Endodermal cell (in vitro differentiated cells): ENCODE measurements at places on chromosomes 4 and X.

DNA sequence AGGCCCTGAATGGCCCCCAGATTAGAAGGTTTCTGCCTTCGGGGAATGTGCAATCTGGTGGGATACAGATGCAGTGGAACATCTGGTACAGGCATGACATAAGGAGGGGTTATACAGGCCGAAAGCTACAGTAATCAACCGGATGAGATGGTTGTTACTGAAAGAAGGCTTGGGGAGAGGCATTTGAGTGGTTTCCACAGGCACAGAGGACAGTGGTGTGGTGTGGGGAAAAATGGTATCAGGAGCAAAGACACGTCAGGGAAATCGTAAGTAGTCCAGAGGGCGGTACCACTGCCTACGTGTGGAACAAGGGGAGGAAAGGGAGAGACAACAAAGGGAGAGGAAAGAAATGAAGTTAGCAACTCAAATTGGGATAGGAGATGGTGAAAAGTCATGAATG, 3.0 kb downstream of the PDLIM3 start:
- DNase-seq: no peak

- no peak for DNase-seq
Observed at GRCh38 chr4:118396881-118397622, 44.2 kb upstream of the PRSS12 start.

GRCh38 chr4:71732706-71733105, 51.2 kb downstream of the GC start:
- no peak for DNase-seq

- no peak for DNase-seq
Observed at GRCh38 chr4:174989791-174990190, 71.6 kb downstream of the ADAM29 start.

DNA sequence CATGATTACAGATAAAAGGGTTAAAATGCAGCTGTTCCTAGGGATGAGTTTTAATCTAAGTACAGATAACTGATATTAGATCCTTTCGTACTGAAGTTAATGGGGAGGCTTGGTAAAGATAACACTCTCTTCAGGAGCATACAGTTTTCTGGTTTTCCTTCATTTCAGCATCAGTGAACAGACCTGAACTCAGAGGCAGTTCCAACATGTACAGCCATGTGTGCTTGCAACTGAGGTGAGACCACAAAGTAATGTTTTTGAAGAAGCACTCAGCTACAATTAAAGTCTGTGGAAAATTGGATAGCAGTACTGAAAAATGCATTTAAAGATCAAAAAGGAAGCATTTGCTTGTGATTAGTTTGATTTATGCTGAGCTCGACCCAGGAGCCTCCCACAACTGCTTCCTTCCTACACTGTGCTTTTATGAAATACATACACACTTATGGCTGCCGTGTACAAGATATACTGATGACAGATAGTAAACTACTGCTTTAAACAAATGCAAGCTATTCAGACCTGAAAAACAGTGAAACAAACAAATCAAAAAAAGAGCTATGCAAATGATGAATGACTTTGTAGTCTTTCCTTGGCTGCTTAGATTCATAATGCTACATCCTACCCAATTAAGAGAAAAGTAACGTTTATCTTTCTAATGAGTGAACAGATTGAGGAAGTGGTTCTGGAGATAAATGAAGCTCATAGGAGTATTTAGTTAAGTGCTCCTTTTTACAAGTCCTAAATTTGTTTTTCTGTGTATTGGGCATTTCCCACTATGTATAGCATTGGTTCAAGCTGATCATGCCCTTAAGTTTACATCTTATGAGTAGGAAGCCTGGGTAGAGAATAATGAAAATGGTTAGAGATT, 68.4 kb downstream of the PDLIM5 start:
- no peak for DNase-seq

DNA sequence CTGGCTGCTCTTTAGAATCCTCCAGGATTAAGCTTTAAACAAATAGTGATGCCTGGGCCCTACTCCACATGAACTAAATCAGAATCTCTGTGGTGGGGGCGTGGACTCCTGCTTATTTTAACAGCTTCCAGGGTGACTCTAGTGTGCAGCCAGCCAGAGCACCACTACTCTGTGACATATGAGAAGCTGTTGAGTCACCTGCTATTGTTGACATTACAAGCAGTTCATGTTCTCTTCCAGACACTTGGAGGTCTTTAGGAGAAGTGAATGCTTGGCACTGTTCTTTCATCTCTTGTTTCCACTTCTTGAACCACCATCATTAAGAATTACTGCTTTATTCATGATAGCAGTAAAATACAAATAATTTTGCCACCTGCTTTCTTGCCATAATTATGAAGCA, 426 bp upstream of the C4orf51 start:
- DNase-seq: no peak

- DNase-seq: no peak
Observed at GRCh38 chr4:141140391-141141200, 7.3 kb upstream of the RNF150 start.

GRCh38 chrX:45709381-45709780, 508.7 kb upstream of the DIPK2B start:
- DNase-seq: no peak

GRCh38 chr4:7256984-7257810, 64.9 kb downstream of the SORCS2 start:
- DNase-seq: no peak

DNA sequence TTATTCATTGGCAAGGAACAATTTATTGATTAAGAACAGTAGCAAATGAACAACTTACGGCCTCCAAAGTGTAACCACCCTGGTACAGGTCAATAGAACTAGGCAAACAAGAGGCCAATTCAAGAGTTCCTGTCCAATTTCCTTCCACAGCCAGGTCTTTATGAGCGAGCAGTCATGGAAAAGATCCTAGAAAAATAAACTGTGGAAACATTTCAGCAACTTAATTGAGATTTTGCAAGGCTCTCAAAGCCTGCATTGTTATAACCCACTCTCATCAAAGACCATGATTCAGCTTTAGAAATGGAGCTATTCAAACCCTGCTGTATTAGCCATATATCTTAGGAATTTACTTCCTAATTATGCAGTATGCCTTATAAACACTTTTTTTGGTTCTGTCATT, 43.6 kb downstream of the UNC5C start:
- no peak for DNase-seq

DNA sequence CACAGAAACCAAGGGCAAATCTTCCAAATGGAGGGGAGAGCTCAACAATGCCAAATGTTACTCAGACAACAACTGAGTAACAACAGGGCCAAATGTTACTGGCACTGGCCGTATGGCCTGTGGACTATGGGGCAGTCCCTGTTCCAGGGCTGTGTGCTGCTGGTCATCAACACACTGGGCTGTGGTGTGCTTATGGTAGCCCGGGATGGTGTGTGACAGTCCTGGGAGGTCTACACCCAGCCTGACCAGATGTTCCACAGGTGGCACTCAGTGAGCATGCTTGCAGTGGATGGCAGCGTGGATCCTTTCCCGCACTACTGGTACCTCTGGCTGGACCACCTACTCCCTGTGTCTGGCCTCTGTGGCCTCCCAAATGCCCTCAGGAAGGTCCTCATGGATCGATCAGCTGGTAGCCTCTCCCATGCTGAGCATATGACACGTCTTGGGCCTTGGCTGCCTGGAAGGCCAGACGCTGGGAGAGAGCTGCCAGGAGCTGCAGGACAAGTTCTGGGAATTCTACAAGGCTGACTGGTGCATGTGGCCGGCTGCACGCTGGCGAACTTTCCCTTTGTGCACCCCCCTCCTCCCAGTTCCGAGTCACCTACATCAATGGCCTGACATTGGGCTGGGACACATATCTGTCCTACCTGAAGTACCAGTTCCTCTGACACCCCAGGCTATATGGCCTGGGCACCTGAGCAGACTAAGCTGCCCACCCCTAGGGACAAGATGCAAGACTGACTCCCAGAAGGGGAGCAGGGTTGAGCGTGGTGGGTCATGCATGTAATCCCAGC, 59.7 kb upstream of the IQSEC2 start:
- no peak for DNase-seq

GRCh38 chr4:69731241-69731640, 29.2 kb downstream of the SULT1B1 start:
- DNase-seq: no peak
